ENCODE measurements at places on chromosomes 11 and 22.
A peak's percentile ranks its signal among the peaks of the same experiment; 100 is the strongest.

DNA sequence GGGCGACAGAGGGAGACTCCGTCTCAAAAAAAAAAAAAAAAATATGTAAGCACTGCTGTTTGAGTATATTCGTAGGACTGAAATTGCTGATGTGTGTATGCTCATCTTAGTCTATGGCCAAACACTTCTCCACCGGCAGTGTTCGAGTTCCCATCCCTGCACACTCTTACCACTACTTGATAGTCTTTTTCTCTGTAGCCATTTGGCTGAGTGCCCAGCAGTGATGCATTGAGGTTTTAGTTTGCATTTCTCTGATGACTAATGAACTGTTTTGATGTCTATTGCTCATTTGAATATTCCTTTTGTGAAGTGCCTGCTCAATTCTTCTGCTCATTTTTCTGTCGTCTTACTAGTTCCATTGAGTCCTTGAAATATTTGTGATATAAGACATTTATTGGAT lies 1.9 kb downstream of the TIRAP start:
- no peak for DNase-seq

- DNase-seq: no peak
Measured at GRCh38 chr11:110900426-110900825, 188.2 kb upstream of the ARHGAP20 start.

DNA sequence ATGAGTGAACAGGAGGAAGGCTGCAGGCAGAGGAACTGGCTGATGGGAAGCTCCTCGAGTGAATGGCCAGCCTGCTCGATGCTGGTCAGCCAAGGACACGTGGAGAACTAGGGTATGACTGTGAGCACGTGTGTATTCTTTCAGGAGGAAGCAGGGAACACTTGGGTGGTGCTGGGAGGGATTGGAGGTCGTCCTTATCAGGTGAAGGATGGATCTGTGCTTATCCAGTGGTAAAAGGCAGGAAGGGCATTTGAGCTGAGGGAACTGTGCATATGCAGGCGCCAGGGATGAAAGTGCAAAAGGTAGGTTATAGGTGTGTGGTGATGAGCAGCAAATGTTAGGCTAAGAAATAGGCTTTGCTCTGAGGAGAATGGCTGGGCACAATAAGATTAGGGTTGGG lies 9.7 kb upstream of the SLCO2B1 start:
- DNase-seq: no peak

DNA sequence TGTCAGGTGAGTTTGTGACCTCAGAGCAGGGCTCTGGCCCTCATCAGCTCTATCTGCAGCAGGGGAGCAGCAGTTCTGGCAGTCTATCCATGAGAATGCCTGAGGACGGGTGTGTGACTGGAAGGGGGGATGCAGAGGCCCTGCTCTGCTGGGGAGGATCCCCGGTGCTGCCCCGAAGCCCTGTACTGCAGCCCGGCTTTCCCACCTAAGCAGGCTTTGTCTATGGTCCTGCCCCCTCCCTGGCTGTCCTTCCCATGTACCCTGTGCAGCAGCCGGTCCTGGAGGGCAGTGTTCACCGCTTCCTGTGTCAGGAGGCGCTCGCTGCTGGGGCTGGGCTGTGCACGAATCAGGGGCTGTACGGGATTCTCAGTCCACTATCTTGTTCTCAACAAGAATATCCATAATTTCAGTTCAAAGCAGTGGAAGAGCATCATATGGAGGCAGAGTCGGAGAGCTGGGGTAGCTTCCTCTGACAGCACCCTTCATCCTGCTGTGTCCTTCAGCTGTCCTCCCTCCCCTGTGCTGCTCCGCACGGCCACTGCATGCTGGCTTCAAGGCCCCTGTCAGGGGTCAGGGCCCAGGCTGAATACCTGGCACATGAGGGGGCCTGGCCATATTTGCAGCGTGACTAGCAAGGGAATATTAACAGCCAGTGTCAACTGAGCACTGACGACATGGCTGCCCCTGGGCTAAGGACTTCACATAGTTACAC lies 125.2 kb downstream of the CTTN start:
- DNase-seq: no peak

- DNase-seq: no peak
Measured at GRCh38 chr11:125132596-125132995, 21.2 kb upstream of the TMEM218 start.

GRCh38 chr11:44248109-44248508 lies 61.8 kb downstream of the ALX4 start:
- no peak for DNase-seq

DNA sequence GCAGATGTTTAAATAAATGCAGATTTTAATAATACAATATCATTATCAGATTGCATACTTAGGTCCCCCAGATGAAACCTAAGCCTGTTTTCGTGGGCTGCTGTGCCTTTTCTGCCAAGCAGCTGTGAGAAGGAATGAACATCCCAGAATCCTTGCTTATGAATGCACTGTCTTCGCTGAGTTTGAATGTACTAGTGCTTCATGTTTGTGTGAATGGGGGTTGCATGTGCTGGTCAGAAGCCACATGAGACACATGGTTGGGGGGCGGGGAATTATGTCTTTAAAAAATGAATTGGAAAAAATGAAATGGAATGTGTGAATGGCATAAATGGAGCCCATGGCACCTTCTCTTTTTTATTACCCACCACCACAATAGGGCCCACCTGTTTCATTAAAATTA lies 125.4 kb upstream of the HSD17B12 start:
- DNase-seq: no peak

GRCh38 chr11:73787051-73787642 lies 527 bp upstream of the MRPL48 start:
- no peak for DNase-seq

DNA sequence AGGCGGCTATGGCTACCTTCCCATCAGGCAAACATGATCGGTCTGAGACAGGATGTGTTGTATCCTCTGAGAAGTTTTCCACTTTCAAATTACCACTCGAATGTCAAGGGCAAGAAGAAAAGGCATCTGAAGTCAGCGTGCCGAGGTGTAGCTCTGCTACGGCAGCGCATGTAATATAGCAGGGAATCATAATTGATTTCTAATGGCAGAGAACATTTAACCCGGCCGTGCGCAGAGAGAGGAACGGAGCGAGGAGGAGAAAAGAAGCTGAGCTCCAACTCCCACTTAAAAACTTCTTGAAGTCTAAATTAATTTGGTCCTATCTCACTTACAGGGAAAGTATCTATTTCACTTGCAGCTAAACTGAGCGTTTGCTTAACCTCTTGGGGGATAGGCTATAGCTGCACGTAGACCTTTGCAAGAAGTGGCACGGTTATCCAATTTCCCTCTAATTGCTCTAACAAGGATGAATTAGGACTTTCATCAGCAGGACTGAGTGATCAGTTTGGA lies 137.3 kb upstream of the KIRREL3 start:
- no peak for DNase-seq

DNA sequence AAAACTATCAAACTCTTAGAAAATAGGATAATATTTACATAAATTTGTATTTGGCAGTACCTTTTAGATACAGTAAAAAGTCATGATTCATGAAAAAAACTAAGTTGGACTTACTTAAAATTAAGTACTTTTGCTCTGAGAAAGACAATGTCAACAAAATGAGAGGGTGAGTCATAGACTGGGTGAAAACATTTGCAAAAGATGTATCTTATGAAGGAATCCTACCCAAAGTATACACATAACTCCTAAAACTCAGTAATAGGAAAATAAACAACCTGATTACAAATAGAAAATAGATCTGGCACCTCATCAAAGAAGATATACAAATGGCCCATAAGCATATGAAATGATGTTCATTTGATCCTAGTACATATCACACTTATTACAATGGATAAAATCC lies 1154.6 kb downstream of the JRKL start:
- DNase-seq: no peak

- no peak for DNase-seq
Measured at GRCh38 chr11:57207168-57207567, 25.4 kb downstream of the LRRC55 start.

- no peak for DNase-seq
Measured at GRCh38 chr22:30297276-30297990, 8.1 kb upstream of the CASTOR1 start.

GRCh38 chr11:12005476-12005875 lies 3.0 kb downstream of the DKK3 start:
- no peak for DNase-seq

DNA sequence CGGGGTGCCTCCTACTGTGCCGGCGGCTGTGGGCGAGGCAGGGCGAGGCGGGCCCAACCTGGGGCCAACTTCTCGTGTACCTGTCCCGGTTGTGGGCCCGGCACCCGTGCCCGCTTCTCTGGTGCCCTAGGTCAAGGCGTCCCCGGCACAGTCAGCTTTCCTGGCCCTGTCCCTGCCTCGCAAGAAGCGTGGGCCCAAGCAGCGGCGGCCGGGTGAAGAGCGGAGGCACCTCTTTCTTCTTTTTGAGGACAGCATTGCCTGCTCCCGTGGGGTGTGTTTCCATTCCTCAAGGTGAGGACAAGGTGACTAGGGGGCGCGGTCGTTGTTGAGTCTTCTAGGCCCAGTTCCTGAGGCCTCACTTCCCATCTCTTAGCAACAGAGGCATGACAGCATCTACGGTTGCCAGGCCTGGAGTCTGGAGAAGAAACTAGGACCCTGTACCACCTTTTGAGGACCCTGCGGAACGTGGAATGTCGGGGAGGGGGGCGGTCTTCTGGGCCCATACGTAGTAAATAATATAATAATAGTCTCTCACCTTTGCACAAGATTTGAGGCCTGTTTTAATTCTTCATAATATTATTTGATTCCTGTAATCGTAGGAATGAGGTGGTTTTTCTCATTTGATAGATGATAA lies 418 bp downstream of the ACO2 start:
- peak; percentile 73 for DNase-seq

- no peak for DNase-seq
Measured at GRCh38 chr22:44386386-44387035, 73.8 kb upstream of the SHISAL1 start.

GRCh38 chr11:12625438-12626071 lies 48.7 kb upstream of the TEAD1 start:
- DNase-seq: no peak

DNA sequence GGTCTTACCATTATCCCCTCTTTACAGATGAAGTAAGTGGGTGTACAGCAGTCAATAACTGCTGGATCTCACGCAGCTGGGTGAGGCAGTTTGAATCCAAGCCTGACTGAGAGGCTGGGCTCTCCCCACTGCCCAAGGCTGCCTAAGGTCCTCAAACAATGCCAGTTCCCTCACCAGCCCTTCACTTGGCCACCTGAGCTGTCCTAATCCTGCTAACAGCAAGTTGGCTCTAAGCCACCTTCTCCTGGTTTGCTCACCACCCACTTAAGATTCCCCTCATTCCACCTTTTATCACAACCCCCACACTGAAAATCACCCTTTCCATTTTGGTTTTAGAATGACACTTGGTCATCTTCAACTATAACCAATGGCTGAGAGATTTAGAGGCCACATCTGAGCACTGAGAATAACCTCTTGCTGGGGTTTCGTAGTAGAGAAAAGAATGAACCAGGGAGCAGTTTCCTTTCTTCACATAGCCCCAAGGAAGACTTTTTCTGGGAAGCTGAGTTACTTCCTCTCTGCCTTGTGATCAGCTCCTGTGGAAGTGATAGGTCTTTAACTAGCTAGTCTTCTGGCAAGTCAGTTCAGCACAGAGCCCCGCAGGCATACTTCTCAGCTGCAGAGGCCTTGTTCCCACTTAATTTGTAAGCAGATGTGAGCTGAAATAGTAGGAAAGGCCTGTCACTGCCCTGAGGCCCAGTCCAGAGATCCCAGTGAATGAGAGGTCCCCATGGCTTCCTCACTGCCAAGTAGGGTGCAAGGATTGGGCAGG lies 57.8 kb upstream of the TTC12 start:
- peak; percentile 14 for DNase-seq

DNA sequence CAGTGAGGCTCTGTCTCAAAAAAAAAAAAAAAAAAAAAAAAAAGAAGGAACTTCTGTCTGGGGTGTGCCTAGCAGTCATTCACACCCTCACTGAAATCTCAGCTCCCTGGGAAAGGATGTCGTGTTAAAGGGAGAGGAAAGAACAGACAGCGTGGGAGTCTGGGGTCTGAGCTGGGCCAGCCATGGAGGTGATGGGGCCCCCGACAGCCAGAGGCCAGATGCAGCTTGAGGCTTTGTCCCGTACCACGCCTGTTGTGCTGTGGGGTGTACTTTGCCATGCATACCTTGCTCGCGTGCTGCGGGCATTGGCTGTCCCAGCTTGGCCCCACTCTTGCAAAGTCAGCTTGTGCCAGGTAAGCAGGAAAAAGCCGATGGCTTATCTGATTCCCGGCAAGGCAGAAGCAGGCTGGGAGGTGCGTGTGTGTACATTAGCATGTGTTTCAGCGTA lies 4.6 kb downstream of the SYT12 start:
- no peak for DNase-seq

DNA sequence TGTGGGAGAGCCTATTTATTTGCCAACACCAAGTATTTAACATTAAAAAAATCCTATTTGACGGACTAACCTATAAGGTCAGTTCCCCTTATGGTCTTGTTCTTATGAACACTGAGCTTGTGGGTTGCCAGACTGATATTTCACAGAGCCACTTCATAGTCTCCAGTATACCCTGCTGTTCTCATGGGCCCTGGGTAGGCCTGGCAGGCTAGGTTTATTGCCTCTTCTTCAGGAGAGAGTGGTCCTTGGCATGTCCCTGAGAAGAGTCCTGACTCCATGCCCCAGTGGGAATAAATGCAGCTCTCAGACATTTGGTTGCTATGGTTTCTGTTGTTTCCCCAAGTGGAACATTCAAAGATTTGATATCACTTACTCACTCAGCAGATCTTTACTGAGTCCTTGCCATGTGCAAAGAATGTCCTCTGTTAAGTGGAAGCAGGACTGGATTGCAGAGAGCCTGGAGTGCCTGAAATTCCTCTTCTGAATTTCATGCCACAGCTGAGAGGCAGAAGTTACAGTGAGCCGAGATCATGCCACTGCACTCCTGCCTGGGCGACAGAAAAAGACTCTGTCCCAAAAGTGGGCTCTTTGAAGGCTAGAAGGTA lies 15.7 kb downstream of the SLC5A1 start:
- DNase-seq: peak; percentile 86

DNA sequence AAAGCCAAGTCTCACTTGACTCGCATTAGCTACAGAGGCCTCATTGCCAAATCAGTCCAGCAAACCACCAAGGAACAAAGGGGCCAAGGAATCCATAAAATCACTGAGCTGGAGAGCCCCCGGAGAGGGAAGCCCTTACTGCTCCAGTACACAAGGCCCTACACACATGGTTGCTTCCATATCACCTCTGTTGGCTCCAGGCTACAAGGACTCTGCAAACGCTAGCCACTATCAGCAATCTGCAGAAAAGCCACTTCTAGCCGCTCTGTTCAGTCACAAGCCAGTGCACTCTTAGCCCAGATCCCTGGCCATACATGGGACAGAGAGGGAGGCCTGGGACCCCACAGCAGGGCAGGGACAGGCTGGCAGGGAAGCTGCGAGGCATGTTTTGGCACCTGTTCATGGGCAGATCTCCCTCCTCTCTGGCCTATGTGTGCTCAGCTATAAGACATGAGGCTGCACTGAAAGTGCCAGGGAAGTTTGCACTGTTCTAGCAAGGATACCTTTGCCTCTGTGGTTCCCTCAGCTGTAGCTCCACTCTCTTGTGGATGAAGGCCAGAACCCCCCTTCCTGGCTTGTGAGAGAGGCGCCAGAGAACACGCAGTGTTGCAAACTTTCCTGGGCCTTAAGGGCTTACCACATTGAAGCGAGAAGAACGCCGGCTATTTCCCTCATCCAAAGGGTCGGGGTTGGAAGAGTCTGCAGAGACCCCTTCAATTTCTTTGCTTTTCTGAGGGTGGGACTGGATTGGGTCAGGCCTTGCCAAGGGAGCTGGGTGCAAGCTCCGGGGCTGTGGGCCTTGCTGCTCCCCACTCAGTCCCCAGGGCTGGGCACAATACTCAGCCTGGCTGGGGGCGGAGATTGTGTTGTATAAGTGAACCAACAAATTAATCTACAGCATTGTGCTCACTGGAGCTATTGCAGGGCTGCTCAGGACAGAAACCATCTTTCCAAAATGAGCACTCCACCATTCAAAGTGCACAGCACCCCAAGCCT lies 108.7 kb upstream of the PITPNB start:
- no peak for DNase-seq

GRCh38 chr11:96254087-96254486 lies 88.9 kb downstream of the MAML2 start:
- DNase-seq: peak; percentile 68
